ENCODE measurements at places on chromosomes 5 and 9. TPM values are rescaled to one million over a fixed set of nuclear protein-coding genes. Genes with fewer than 3 reads are reported as not detected.

Gene ANGPTL2
- 5.9 TPM for total RNA-seq

Gene RORB
- under 0.01 TPM for total RNA-seq

Gene NSG2
- total RNA-seq, result under 0.01 TPM

Gene IL4
- not detected for total RNA-seq

Gene MCCC2
- total RNA-seq, result 17.2 TPM

Gene PLAC8L1
- total RNA-seq, result not detected

Gene APC
- 54.4 TPM for total RNA-seq

Gene C5orf15
- 48.5 TPM for total RNA-seq

Gene TRPM3
- total RNA-seq, result 3.1 TPM

Gene CCDC183
- total RNA-seq, result under 0.01 TPM

Gene MCTP1
- 3.7 TPM for total RNA-seq

Gene MPDZ
- 86.0 TPM for total RNA-seq

Gene RAD23B
- 116 TPM for total RNA-seq

Gene ENG
- 34.3 TPM for total RNA-seq

Gene OBP2A
- not detected for total RNA-seq

Gene BTNL9
- total RNA-seq, result not detected

Gene ANKRD55
- under 0.01 TPM for total RNA-seq

Gene TAS2R1
- 0.28 TPM for total RNA-seq

Gene QRFP
- total RNA-seq, result not detected

Gene C9orf50
- total RNA-seq, result not detected

Gene KIF24
- total RNA-seq, result 2.7 TPM

Gene WHRN
- 0.56 TPM for total RNA-seq

Gene NR4A3
- total RNA-seq, result 3.7 TPM

Gene F2RL1
- 24.3 TPM for total RNA-seq

Gene CENPK
- 9.0 TPM for total RNA-seq

Gene PCDHA1
- not detected for total RNA-seq

Gene SLC6A7
- total RNA-seq, result under 0.01 TPM

Gene ZNF462
- 8.6 TPM for total RNA-seq

Gene ASPN
- 7.3 TPM for total RNA-seq

Gene SLC25A2
- 0.19 TPM for total RNA-seq

Gene RABL6
- 79.9 TPM for total RNA-seq

Gene MYOZ3
- 0.38 TPM for total RNA-seq

Gene ITK
- total RNA-seq, result not detected

Gene IFNA13
- total RNA-seq, result not detected

Gene HRCT1
- total RNA-seq, result 0.58 TPM

Gene MACIR
- 41.0 TPM for total RNA-seq

Gene ADAMTS12
- 57.8 TPM for total RNA-seq

Gene PCDHA10
- total RNA-seq, result 0.28 TPM

Gene TRAF1
- 2.3 TPM for total RNA-seq

Gene IGFBPL1
- total RNA-seq, result under 0.01 TPM

Gene MARCOL
- total RNA-seq, result not detected

Gene PRDM9
- total RNA-seq, result not detected

Gene SCGB3A2
- not detected for total RNA-seq

Gene SNCAIP
- total RNA-seq, result 0.85 TPM

Gene SLC25A48
- not detected for total RNA-seq

Gene CTXN3
- total RNA-seq, result not detected

Gene TUSC1
- total RNA-seq, result 8.4 TPM

Gene PDCD1LG2
- total RNA-seq, result 22.4 TPM

Gene PCA3
- total RNA-seq, result under 0.01 TPM

Gene GARNL3
- 1.3 TPM for total RNA-seq

Gene KIAA1958
- total RNA-seq, result 2.5 TPM

Gene C9
- total RNA-seq, result 0.28 TPM

Gene FAM13B
- 15.3 TPM for total RNA-seq

Gene GAS1
- 3.8 TPM for total RNA-seq

Gene SOX30
- total RNA-seq, result not detected

Gene CCIN
- 1.7 TPM for total RNA-seq

Gene SYK
- not detected for total RNA-seq

Gene SLC34A3
- not detected for total RNA-seq

Gene HK3
- total RNA-seq, result not detected

Gene NFIL3
- total RNA-seq, result 10.9 TPM
